ENCODE measurements at places on chromosomes 12 and 14.

GRCh38 chr14:78156196-78156595 lies 14.0 kb upstream of the NRXN3 start:
- DNase-seq = no peak

GRCh38 chr14:59424341-59425071 lies 40.7 kb downstream of the GPR135 start:
- DNase-seq = no peak

DNA sequence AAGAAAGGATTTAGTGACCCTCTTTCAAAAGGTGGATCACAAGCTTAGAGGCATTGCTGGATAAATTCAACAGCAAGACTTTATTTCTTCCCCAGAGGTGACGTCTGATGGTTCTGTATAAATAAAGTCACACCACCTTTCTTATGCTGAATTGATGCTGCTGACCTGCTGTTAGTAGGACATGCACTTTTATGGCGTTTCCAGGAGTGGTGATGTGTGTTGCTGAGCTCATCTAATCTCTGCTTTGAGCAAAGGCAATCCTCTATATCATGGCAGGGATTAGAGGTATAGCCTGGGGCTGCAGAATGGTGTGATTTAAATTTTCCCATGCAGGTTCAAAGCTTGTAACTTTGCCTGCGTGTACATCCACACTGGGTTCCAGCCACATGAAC lies 94.9 kb downstream of the ETV6 start:
- no peak for DNase-seq

GRCh38 chr12:125111403-125111802 lies 46.2 kb downstream of the AACS start:
- DNase-seq = no peak

DNA sequence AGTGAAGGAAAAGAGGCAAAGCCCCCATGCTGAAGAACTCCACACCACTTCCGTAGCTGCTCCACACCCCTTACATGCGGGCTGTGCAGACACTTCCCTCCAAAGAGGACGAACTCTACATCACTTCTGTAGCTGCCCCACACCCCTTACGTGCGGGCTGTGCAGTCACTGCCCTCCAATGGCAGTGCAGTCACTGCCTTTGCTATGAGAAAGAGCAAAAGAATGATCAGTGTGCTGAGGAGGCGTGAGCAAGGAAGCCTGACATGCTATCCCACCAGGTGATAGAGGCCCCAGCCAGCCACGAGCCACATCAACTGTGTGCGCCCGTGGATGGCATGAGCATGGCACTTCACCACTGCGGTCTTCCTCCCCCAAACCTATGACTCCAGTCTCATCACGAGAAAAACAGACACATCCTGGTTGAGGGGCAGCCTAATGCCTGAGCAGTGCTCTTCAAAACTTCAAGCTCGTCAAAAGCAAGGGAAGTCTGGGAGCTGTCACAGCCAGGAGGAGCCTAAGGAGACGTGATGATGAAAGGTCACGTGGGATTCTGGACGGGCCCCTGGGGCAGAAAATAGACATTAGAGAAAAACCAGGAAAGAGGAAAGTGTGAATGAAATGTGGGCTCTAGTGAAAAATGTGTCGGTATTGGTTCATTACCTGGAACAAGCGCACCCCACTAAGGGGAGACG lies 60.8 kb upstream of the C14orf180 start:
- no peak for DNase-seq

GRCh38 chr12:45339035-45339434 lies 123.1 kb downstream of the ANO6 start:
- DNase-seq = no peak

- DNase-seq = no peak
These were observed 278.5 kb downstream of the ADAMTS20 start for GRCh38 chr12:43273467-43273866.

DNA sequence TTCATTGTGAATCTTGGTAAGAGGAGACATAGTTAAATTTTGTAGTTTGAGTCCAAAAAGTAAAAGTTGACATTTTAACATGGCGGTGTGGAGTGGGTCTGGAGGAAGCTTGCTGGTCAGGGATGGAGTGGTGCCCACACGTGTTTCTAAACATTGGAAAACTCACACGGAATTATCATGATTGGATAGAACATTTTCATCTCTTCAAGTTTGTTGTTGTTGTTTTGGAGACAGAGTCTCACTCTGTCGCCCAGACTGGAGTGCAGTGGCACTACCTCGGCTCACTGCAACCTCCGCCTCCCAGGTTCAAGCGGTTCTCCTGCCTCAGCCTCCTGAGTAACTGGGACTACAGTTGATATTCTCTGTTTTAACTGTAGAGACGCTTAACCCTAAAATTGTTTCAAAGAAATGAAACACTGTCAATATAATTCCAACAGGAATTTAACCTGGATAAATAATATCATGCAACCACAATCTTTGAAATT lies 502 bp upstream of the MBIP start:
- DNase-seq = no peak

- no peak for DNase-seq
These were observed 31.4 kb upstream of the RFX4 start for GRCh38 chr12:106551410-106551809.

DNA sequence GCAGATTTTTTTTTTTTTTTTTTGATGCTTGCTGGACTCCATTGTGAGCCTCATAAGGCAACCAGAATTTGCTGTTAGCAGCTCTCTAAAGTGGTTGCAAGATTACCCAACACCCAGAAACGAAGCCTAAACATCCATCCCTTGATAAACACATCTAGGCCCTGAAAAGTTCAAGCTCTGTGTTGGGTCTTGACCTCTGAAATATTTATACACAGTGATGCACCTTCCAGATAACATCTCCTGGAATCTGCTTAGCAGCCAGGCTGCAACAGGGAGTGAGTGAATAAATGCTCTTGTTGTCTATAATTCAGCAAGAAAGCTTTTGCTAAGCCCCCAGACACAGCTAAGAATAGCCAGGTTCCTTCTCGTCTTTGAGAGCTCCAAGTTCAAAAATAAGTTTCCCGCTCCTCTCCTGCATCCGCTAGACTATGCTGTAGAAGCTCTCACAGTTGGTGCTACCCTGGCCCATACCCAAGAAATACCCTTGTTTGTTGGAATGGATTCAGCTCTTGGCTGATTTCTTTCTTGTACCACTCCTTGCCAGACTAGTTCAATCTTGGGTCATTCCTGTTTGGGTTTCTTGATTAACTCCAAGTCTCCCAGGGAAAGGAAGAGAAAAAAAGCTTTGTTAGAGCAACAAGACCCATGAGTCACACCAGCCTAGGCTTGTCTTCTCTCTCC lies 610.6 kb upstream of the TBX3 start:
- DNase-seq = no peak

DNA sequence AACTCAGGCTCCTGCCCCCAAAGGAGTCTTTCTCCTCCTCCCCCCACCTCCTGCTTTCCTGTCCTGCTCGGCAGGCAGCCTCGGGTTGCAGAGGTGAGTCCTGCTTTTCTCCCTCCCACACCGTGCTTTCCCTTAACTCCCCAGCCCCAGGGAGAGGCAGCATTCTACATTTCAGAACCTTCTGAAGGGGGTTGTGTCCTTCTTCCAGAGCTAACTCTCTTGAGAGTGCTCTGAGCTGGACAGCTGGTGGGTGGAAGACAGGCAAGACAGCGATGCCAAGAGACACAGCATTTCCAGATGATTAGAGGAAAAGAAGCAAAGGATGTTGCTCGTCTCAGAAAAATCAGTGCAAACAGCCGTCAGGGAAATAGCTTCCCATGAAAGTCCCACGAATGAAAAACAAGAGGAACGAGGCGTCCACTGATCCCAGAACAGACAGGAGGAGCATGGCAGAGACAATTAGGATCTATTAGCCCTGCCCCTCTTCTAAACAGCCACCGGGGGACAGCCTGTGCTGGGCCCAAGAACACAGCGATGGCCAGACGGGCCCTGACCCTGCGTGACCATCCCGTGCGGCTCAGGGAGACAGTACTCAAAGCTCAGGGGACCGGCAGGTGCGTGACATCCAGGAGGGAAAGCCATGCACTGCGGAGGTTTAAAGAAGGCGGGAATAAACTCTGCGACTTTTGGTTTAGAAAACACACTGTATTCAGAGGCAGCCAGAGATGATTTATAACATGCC lies 216.5 kb upstream of the RTL1 start:
- DNase-seq = peak; percentile 25

- DNase-seq = no peak
These were observed 480.3 kb downstream of the BCL11B start for GRCh38 chr14:98791661-98792060.

DNA sequence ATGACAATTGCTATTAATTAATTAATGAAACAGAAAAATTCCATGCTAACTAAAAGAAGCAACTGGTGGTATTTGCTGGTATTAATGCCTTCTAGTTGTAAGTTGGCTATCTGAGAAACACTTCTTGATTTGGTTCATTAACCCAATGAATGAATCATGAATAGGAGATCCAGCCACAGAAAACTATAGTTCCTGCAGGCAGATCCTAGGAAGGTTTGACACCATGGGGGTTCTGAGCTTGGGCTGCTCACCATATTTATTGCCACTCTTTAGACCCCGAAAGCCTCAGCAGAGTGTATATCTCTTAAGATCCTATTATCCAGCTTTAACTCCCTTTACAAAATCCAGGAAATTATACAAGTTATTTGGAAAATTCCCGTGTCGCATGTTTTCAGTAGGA lies 81.4 kb upstream of the REP15 start:
- no peak for DNase-seq

- DNase-seq = no peak
These were observed 46.4 kb downstream of the STXBP6 start for GRCh38 chr14:25003537-25003936.

GRCh38 chr14:105930572-105930971 lies 404.2 kb downstream of the TMEM121 start:
- DNase-seq = no peak

- no peak for DNase-seq
These were observed 126.8 kb upstream of the MED13L start for GRCh38 chr12:116404247-116404646.

DNA sequence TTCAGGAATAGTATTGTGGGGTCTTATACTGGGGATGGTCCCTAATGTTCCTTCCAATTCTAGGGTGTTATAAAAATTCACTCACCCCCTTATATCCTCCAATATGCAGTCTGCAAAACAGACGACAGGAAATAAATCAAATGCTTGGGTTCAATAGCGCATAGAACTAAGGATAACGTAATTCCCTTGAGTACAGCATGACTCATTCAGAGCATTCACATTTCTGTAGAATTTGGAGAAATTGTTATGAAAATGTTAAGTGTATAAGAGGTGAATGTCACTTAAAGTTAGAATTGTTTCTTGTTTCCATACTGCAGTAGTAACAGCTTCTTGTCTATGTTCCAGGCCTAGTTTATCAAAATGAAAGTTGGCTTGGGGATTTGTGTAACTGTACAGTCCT lies 271.4 kb downstream of the RPS29 start:
- DNase-seq = no peak

DNA sequence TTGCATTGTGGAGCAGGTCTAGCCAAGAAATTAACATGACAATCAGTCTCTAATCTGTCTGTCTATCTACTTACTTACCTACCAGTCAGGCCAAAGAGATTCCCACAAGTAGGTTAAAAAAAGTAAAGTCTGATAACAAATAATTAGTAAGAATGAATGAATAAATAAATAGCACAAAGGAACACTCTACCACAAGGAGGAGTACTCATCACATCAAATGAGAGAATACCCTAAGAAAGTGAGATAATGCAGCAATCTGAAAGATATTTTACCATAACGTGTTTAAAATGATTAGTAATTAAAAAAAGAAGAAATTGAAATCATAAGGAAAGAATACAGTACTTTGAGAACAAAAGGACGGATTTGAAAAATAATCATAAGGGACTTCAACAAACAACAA lies 187.2 kb downstream of the SYNE2 start:
- DNase-seq = no peak

DNA sequence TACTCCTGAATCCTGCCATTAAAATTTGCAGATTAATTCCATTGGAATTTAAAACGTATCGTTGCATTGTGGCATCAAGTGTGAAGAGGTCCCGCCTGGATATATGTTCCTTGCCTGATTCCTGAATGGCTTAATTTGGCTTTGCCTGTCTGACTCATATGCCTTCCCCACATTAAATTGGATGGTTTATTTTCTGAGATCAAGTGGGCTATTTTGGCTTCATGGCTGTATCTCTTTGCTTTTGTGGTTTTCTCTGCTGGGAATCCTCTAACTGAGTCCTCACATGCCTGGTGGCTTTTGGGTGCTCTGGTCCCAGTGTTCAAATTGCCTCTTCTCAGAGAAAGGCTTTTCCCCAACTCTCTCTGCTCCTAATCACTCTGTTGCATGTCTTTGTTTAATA lies 127.9 kb upstream of the DYRK2 start:
- DNase-seq = no peak

GRCh38 chr14:79134361-79134760 lies 964.2 kb downstream of the NRXN3 start:
- no peak for DNase-seq

DNA sequence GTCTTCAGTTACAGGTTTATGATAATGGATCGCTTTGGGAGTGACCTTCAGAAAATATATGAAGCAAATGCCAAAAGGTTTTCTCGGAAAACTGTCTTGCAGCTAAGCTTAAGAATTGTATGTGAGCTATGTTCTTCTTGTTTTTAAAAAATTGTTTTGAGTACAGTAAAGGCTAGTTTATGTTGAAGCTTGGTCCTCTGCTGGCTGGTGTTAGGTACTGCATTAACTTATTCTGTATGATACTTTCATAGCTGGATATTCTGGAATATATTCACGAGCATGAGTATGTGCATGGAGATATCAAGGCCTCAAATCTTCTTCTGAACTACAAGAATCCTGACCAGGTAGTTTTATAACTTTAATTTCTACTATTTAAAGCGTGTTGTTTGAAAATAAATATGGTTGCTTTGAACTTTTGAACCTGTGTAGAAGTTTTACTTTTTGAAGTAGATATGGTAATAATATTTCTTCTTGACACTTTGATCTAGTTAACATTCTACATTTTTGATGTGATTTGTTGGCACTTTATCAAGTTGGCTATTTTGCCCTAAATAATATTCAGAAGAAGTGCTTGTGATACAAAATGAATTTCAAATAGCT lies 55.7 kb downstream of the VRK1 start:
- DNase-seq = peak; percentile 28

DNA sequence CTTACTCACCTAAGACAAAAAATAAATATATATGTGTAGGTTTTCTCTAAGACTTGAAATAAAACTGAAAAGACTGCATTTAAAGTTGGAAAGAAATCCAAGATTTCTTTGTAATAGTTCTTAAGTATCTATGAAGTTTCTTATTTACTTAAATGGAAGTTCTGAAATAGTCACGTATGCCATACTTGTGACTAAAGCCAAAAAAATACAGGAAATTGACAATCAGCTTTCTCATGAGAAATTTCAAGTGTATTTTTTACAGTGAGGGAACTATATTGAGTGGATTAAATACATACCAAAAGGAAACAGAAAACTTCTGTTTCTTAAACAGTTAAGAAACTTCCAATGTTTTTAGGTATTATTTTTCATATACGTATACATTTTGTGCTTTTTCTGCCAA lies 188.1 kb downstream of the DPY19L2 start:
- no peak for DNase-seq

- no peak for DNase-seq
These were observed 162.7 kb downstream of the EGLN3 start for GRCh38 chr14:33788161-33788560.

Data from D341Med (cell line).